H1 (cell line): ENCODE measurements at places on chromosomes 5 and 9. TPM values are rescaled to one million over a fixed set of nuclear protein-coding genes. Genes with fewer than 3 reads are reported as not detected.

PRUNE2 gene
- total RNA-seq = 13.2 and 13.3 TPM in 2 replicates

GRCh38 chr9:112064871-112065270 lies 110.2 kb downstream of the SUSD1 start:
- no peaks in the 10 kb centered on the region for H3K27me3 ChIP-seq
- H3K4me3 ChIP-seq = no peak overlapping the region
- no peak for DNase-seq

DNA sequence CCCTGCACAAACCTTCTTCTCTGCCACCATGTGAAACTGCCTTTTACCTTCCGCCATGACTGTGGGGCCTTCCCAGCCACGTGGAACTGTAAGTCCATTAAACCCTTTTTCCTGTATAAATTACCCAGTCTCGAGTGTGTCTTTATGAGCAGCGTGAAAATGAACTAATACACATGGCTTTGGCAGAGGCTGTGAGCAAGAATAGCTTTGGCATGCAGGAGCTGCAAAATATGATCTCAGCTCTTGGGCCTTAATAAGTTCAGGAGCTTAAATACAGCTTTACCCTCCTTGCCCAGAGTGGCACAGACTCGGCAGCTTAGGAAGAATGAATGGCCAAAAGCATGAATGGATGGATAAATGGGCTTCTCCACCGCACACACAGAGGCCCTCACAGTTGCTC lies 15.7 kb upstream of the SLC36A1 start:
- DNase-seq = no peak
- no peaks in the 10 kb centered on the region; the same call in 1 of the 2 replicates for H3K4me1 ChIP-seq
- H3K4me3 ChIP-seq = no peak overlapping the region
- no peaks in the 10 kb centered on the region for H3K27me3 ChIP-seq
- H3K36me3 ChIP-seq = no peaks in the 10 kb centered on the region

GRCh38 chr5:149257889-149258705 lies 13.6 kb upstream of the AFAP1L1 start:
- no peak for DNase-seq
- no peaks in the 10 kb centered on the region for H3K27me3 ChIP-seq
- H3K36me3 ChIP-seq = no peaks in the 10 kb centered on the region
- no peaks in the 10 kb centered on the region for H3K4me1 ChIP-seq

DNA sequence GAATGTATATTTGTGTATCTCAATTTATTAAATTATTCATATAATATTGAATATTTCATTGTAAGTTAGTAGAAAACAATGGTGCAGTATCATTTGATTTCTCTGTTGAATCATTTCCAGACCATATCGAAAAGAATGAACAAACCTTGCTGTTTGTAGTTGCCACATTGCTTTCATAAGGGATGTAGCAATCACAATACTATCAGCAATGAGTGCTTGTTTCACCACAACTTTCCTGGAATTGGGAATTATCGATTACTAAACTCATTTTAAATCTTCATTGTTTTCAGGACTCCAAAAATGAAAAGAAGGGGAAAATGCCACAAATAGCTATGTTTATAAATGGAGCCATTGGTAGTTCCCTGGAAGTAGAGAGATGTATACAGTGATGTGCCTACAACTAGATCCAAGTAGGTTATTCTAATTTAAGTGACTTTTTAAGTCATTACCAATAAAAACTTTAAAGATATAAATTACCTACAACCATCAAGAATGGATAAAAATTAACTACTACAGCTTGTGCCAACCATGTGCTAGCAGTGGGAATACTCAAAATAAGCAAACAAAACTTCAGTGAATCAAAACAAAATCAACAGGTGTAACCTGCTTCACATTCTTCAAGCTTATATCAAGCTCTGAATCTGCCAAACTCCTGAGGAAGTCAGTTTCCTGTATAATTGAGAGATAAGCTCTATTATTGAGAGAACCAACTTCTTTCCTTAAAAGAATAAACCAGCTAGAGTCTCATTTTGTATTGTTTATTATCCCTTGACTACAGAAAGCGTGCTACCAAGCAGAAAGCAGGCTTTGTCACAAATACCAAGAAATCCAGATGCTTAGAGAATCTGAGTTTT lies 358.6 kb downstream of the ADGRV1 start:
- no peak for DNase-seq
- no peak overlapping the region for H3K27ac ChIP-seq
- no peak overlapping the region for H3K4me3 ChIP-seq
- H3K36me3 ChIP-seq = no peaks in the 10 kb centered on the region

SNX18 gene
- 17.3 and 17.7 TPM in 2 replicates for total RNA-seq

C5orf63 gene
- 0.67 TPM in 1 of 2 replicates, not detected in the other for total RNA-seq

C5orf58 gene
- 1.4 and 1.6 TPM in 2 replicates for total RNA-seq

HMCN2 gene
- 7.9 and 9.1 TPM in 2 replicates for total RNA-seq

GRCh38 chr5:174400461-174400860 lies 323.9 kb upstream of the MSX2 start:
- peaks cover 2% of the 10 kb centered on the region; the same call in 1 of the 2 replicates for H3K4me1 ChIP-seq
- no peak for DNase-seq
- no peak overlapping the region for H3K27ac ChIP-seq

CARTPT gene
- not detected in 2 replicates for total RNA-seq

FSD1L gene
- total RNA-seq = 4.8 and 6.2 TPM in 2 replicates

DNA sequence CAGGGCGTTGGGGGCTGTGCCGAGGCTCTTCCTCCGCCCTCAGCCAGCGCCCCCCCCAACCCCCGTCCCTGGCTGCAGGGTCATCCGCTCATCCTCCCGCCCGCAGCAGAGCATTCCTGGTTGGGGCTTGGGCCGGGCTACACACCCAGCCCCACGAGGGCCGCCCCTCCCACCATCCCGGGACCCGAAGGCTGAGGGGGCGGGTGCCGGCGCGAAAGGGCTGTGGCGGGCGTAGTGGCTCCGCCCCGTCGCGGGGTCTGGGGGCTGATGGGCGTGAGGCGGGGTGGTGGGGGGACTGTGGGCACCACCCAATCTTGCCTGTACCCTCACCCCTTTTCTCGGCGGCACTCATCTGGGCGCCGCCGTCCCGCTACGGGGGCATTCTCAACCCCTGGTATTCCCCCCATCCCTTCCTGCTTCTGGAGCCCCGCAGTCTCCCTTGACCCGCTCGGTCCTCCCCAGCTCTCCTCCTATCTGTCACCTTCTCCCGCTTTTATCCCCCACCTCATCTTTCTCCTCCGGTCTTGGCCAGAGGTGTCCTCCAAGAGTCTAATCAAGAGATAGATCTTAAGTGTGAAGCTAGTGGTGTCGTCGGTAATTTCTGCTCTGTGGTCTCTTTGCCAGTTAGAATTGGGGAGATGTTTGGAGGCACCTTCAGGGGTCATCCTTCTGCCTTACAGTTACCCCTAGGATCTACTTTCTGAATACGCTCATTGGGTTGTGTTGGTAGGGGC lies 1.6 kb downstream of the FER start:
- H3K4me1 ChIP-seq = no peaks in the 10 kb centered on the region
- DNase-seq = no peak
- peak overlapping the region; percentile 39; the same call in 1 of the 2 replicates for H3K27ac ChIP-seq
- H3K27me3 ChIP-seq = no peaks in the 10 kb centered on the region

GRCh38 chr9:84224246-84224645 lies 116.3 kb downstream of the SLC28A3 start:
- H3K27me3 ChIP-seq = no peaks in the 10 kb centered on the region
- no peak for DNase-seq
- no peak overlapping the region for H3K27ac ChIP-seq
- H3K36me3 ChIP-seq = no peaks in the 10 kb centered on the region

- no peaks in the 10 kb centered on the region for H3K36me3 ChIP-seq
- H3K27ac ChIP-seq = no peak overlapping the region
- no peak overlapping the region for H3K4me3 ChIP-seq
- DNase-seq = no peak
- H3K4me1 ChIP-seq = peaks cover 12% of the 10 kb centered on the region; the same call in 1 of the 2 replicates
- no peaks in the 10 kb centered on the region for H3K27me3 ChIP-seq
Measured at GRCh38 chr5:1134478-1134877, 22.6 kb upstream of the SLC12A7 start.
